CD8-positive, alpha-beta T cell (primary cell): ENCODE measurements at places on chromosomes 4 and X.

DNA sequence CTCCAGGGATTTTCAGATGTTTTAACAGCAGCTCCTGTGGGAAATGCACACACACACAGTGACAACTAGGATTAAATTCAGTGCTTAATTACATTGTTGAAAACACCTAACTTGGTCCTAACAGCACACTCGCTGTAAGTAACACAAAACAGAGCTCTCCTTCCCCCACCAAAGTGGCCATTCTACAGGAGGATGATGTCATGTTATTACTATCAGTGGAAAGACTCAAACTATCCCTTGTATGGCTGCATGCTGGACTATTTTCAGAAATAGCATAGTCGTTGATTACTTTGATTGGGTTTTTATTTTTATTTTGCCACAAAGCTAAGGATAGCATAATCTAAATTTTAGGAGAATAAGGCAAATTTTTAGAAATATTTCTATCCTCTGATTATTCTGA lies 406.3 kb downstream of the SPRY1 start:
- DNase-seq = no peak

DNA sequence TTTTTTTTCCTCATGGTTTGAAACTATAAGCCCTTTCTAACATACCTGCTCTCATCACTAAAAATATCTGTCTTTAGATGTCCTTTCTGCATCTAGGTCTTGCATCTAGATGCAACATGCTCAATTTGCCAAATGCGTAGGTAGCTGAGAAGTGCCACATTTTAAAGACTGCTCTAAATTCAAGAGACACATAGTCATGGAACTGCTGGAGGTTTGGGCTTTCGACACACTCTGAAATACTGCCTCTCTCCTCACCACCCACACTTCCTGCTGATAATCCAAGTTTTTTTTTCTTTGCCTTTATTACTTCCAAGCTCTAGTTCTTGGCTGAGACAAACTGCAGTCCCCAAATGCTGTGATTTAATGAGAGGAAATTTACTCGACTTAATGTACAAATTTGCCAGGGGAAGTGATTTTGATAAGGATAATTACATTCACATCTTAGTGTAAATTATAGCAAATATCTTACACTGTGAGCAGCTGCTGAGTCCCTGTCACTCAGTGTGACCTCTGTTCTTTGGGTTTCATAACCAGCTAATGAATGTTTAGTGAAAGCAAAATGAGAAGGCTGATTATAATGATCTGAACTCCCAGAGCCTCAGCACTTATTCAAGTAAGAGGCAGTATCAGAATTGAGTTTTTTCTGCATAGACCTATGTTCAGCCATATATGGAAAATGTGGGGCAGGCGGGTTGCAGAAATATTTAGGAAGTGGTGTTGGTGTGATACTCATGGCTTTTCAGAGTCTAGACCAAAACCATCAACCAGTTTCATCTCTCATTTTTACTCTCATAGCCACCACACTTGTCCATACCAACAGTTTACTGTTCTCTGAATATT lies 31.3 kb downstream of the DRD5 start:
- no peak for DNase-seq

GRCh38 chrX:97844943-97845342 lies 961.2 kb downstream of the RPA4 start:
- no peak for DNase-seq

GRCh38 chrX:71615954-71616353 lies 2.4 kb downstream of the CXCR3 start:
- no peak for DNase-seq

GRCh38 chr4:87781569-87781968 lies 17.8 kb upstream of the IBSP start:
- DNase-seq = no peak

- no peak for DNase-seq
Observed at GRCh38 chrX:43656005-43656494, at the start of gene MAOA. MAOA (plus strand) TSS chrX:43656299; CDS start chrX:43656342, 43 bp downstream.

GRCh38 chr4:99847362-99847976 lies 30.8 kb downstream of the DAPP1 start:
- DNase-seq = no peak

DNA sequence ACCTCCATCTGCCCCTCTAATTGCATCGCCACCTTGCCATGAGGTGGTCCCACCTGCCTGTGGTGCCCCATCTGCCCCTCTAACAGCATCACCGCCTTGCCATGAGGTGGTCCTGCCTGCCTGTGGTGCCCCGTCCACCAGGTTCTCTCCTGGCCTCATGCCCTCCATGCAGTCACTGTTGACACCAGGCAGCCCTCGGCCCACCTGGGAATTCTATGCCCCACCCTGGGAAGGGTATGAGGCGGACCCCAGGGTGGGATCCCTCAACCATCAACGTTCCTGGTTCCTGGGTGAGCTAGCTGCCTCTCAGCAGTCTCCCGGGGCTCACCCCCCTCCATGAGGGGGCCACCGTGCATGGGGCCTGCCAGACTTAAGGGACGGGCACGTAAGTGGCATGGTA lies 38.9 kb downstream of the ACOX3 start:
- no peak for DNase-seq

DNA sequence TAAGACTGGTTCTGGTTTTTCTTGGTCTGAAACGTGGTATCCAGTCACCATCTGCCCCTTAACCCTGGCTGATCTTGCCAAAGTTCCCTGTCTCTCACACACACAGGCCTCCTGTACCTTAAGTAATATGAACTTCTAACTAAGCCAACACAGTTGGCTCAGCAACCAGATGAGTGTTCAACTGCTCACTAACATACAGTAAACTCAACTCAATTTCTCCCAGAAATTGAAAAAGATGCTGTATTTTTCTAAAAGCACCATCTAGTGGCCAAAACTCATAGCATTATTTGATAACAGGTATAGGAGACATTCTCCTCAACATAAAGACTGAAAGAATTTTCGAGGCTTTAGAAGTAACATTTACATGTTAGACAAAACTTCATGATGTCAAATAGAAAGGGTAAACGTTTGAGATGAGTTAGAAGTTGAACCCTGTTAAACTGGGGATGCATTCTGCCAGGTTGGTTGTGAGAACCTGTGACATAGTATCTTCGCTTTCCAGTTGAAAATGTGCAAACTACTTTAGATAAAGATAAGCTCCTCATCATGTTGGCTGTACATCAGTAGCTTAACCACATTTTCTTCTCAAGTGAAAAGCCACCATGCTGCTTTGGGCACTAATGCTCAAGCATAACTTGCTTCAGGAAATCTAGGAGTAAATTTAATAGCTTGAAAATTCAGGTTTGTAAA lies 31.2 kb downstream of the CCNI start:
- peak; percentile 62 for DNase-seq

GRCh38 chr4:126955292-126956183 lies 677.2 kb upstream of the INTU start:
- no peak for DNase-seq

DNA sequence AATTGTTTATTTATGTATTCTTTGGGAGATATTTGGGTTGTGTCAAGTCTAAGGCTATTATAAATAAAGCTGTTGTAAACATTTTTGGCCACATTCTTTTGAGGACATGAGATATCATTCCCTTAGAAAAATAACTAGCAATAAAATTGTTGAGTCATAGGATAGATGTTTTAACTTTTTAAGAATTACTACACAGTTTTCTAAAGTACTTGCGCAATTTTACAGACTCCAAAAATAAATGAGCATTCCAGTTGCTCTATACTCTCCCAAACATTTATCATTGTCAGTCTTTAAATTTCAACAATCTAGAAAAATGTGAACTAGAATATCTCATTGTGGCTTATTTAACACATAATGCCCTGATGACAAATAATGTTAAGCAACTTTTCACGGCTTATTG lies 189.1 kb upstream of the ADGRL3 start:
- no peak for DNase-seq

- no peak for DNase-seq
Observed at GRCh38 chrX:145821898-145822571, 4.4 kb downstream of the SLITRK2 start.

DNA sequence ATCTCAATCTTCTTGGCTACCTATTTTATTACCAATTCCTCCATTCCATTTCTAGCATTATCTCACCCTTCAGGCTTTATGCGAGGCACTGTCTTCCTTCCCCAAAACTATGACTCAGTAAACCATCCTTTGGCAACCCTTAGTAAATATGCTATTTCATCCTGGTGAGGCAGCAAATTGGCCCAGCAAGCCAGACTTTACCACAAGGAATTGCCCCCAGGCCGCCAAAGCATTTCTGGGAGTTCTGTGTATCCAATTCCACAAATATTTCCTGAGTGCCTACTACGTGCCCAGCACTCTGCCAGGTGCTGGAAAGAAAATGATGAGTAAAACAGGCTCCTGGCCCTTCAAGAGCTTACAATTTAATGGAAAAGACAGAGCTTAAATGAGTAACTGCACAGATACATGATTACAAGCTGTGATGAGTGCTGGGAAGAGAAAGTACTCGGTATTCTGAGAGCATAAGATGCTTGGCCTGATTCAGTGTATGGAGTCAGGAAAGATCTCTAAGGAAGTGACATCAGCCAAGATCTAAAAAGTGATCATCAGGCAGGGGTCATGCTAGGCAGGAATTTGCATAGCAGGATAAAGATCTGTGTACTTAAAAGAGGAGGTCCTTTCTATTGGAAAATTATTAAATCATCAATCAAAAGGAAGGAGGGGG lies 193.8 kb downstream of the ADAMTS3 start:
- DNase-seq = no peak

DNA sequence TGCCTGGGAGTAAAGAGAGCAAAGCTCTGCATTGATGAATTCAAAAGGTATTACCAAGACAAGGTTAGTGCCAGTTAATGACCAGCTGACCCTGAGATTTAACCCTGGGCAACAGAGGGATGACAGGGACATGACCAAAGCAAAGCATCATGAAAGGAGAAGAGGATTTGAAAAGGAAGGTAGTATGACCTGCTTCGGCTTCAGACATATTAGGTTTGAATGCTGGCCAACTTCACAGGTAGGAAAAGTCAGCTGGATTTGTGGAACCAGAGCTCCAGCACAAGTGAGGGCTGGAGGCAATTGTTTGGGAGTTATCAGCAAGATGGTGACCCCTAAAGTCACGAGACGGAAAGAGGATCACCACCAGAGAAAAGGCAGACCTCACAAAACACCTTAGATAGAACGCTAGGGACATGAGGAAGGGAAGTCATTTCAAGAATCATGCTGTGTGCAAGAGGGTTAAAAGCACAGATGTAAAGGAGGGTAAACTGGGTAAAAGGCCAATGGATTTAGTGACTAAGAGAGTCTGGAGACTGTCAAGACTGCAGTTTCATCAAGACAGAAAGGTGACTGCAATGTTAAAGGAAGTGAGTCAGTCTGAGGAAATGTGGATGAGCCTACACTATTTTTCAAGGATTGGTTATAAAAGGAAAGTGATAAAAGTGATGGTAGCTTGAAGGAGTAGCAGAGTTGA lies 45.6 kb downstream of the SH3RF1 start:
- no peak for DNase-seq

- peak; percentile 20 for DNase-seq
Observed at GRCh38 chr4:54384563-54384962, 155.5 kb downstream of the PDGFRA start.

DNA sequence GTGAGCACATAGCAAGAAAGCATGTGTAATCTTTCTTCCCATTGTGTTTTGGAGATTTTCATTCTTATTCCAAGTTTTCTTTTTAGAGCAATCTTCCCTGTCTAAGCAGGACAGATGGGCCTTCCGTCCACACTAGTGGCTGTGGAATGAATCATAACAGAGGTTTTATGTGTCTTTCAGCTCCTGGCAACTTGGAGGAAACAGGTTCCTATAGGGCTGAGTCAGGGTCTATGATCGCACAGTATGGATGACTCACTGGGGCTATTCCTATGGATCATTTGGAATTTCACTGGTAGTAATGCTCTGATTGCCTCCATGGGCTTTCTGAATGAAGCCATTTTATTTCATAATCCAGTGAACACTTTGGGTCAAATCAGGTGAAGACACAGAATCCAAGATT lies 51.8 kb upstream of the CBLL2 start:
- DNase-seq = no peak

- DNase-seq = no peak
Observed at GRCh38 chrX:66262807-66263206, 98.8 kb downstream of the HEPH start.

DNA sequence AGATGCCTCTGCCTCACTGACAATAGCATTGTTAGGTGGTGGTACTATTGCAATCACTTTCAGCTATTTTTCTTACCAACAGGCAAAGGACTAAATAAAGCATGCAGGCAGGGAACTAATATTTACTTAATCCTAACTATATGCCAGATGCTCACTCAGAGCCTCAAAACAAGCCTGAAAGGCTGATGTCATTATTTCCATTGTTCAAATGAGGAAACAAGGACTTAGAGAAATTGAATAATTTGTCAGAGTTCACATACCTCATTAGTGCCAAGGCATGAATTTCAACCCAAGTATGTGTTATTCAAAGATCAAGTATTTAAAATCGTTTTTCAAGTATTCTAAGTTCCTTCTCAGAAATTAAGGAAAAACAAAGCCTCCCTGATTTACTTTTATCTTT lies 374.9 kb upstream of the TECRL start:
- DNase-seq = no peak

DNA sequence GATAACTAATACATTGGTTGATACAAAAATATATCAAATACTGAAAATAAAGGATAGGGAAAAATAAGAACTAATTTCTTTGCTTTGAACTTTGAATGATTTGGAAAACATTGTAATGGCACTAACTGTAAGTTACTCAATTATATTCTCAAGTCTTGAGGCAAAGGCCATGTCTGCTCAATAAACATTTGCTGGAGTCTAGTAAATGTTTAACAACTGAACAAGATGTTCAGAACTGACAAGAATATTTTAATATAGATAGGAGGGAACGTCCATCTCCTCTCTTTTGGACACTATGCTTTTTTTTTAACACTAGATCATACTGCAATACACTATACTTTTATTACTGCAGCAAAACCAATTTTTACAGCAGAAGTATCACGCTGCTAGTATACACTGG lies 76.2 kb downstream of the PRSS12 start:
- no peak for DNase-seq

DNA sequence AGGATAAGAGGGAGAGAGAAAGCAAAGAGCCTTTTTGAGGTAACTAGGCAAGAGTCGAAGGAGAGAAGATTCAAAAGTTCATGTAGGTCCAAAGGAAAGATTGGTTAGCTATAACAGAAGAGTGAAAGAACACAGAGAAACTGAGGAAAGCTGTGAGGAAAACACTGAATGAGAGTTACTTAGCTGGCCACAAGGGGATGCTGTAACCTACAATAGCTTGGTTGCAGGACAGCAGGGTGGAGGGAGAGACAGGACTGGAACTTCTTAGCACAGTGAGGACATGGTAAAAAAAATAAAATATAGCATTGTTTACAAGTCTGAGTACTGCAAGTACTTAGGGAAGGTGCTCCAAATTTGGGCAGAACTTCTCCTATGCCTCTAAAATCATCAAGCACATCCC lies 48.3 kb downstream of the RAI2 start:
- no peak for DNase-seq

- no peak for DNase-seq
Observed at GRCh38 chrX:40987413-40987812, 97.8 kb upstream of the USP9X start.

GRCh38 chrX:635428-636090 lies 5.0 kb downstream of the SHOX start:
- no peak for DNase-seq

- no peak for DNase-seq
Observed at GRCh38 chr4:70488748-70489147, 16.8 kb downstream of the MUC7 start.

GRCh38 chr4:114077610-114078009 lies 98.2 kb upstream of the ARSJ start:
- DNase-seq = no peak
